Tracheal epithelial cell (primary cell): ENCODE measurements at places on chromosomes 13 and 19. TPM values are rescaled to one million over a fixed set of nuclear protein-coding genes. Genes with fewer than 3 reads are reported as not detected.

The VPS36 gene
- 21.4 and 32.8 TPM in 2 replicates for total RNA-seq

The FCER2 gene
- not detected in 2 replicates for total RNA-seq

The MPHOSPH8 gene
- 11.3 and 17.7 TPM in 2 replicates for total RNA-seq

The ARHGAP45 gene
- total RNA-seq, result 5.1 and 16.9 TPM in 2 replicates

The AP1M2 gene
- total RNA-seq, result 109 and 130 TPM in 2 replicates

The TMIGD2 gene
- total RNA-seq, result not detected in 2 replicates

The PTPRS gene
- total RNA-seq, result 29.6 and 35.7 TPM in 2 replicates

The MPV17L2 gene
- 11.1 and 23.0 TPM in 2 replicates for total RNA-seq
